Fibroblast of villous mesenchyme (primary cell): ENCODE measurements at places on chromosomes 7 and 10. TPM values are rescaled to one million over a fixed set of nuclear protein-coding genes. Genes with fewer than 3 reads are reported as not detected.

DNA sequence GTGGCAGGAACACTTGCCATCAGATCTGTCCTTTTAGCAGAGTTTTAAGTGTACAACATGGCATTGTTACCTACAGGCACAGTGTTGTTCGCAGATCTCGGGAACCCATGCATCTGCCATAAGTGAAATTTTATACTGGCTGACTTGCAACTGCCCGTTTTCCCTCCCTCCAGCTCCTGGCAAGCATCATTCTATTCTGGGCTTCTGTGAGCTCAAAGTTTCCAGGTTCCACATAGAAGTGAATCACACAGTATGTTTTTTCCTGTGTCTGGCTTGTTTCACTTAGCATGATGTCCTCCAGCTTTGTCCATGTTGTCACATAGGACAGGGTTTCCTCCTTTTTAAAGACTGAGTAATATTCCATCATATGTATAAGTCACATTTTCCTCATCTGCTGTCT, 56.6 kb downstream of the C10orf143 start:
- DNase-seq, result no peak

DNA sequence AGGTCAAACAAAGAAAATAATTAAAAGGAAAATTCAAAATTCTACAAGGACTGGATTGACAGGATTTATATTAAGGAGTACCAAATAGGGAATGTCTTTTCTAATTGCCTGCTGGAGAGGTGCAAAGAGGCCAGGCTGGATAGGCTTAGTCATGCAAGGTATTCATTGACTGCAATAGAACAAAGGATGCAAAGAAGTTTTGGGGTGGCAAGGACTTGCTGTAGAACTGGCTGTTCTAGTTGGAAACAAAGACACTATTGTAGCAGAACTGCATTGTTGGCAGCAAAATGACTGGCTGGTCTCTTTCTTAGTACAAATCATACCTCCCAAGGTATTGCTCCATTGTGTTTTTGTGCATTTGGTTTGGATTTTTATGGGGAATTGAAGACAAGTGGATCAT, 10.1 kb downstream of the ITGB8 start:
- DNase-seq, result no peak

- no peak for DNase-seq
These were observed 243.6 kb upstream of the RHOBTB1 start for GRCh38 chr10:61187601-61188000.

- no peak for DNase-seq
These were observed 26.7 kb downstream of the DDC start for GRCh38 chr7:50538478-50538877.

DNA sequence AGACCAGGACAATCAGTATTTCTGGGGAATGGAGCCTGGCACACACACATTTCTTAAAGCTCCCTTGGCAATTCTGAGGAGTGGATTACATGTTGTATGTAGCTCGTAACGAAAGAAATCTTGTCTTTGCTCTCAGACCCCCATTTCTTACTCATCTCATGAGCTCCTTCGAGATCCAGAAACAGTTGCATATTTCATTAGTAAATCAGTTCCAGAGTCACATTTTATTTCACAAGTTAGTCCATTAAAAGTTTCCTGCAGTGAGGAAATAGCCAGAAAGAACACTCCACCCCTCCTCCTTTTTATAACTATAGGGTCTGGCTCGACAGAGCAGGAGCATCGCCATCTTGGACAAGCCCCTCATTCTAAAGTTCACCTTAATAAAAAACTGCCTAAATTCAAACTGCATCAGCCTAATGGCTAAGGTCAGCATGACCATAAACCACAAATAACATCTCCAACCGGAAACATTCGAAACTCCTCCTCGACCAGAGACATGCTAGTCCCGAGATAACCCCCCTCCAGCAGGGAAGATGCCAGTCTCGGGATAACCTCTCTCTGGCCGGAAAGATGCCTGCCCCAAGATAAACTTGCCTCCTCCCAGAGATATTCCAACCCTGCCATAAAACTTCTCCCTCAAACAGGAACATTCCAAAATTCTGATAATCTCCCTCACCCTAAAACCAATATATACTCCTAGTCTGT, 7.4 kb downstream of the EGFR start:
- DNase-seq, result peak; percentile 60

DNA sequence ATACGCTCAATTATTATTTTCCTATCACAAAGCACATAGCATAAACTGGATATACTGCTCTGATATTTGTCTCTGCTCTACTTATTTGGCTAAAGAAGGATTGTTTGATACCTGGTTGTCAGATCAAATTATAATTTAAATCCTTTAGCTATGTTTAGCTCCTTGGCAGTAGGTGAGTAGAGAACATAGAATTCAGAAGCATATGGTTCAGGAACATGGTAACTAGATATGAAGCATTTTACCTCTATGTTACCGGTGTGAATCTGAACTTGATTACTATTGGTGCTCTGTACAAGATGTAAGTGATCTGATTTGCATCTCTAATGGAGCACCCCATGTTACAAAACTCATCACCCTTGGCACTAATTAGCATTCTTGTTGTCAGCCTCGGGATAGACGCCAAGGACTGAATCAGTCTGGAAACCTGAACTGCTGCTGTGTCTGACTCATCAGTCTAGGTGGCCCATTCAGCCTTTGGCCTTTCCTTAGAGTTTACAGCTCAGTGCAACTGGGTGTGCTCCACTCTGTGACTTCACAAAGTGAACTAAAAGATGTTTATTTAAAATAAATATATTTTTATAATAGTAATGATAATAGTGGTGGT, 12.3 kb upstream of the MYPN start:
- DNase-seq, result peak; percentile 91

- DNase-seq, result peak; percentile 87
These were observed 325.8 kb upstream of the ZMIZ1 start for GRCh38 chr10:78742730-78743615.

GRCh38 chr7:28926871-28927597, 31.1 kb downstream of the TRIL start:
- DNase-seq, result peak; percentile 91

DNA sequence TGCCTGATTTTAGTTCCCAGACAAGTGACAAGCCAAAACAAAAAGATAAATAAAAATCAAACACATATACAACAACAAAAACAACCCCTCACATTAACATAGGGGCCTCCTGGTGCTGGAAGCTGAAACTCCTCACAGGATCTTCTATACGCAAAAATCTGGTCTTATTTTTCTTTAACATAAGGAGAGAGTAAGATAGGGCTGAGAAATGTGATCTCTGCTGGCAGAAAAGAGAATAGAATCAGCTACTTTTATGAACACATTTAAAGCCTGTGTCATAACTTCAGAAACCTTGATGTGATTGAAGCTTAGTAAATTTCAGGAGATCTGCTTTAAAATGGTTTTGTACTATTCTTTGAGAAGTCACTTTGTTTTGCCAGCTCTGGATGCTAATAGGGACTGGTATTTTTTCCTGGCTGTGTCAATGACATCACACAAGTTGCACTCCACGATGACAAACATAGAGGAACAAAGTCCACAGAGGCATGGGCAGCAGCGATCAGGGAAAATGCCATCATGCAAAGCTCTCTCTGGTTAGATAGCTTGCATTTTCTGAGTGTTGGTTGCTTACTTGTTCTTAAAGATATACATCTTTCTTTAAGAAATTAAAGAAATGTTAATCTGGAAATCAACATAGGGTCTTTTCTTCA, 176.6 kb upstream of the SP4 start:
- no peak for DNase-seq

DNA sequence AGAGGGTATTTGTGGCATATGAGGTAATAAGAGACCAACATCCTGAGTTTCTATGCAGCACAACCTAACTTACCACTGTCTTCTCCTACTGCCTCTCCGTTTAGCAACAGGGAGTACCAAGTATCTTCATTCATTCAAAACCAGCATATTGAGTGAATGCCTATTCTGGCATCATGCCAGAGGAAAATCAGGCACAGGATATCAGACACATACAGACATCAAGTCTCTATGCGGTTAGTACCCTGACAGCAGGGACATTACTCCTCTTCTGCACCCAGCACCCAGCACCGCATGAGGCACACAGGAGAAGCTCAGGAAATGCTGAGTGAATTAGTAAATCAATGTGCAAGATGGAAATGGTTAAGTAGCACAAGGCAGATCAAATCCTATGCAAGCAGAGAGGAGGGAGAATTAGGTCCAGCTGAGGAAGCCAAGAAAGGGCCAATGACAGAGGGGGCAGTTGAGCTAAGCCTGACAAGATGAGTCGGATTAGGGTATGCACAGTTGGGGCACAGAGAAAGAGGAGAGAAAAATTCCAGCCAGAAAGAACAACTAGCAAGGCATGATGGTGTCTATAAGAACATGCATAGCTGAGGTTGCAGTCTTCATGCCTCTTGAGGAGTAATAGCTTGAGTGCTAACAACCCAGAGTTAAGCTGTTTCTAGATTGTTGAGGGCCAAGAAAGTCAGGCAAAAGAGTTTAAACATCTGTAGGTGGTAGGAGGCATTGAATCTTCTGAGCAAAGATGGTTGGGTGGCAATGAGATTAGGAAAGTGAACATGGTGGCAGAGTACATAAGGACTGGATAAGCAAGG, 146.0 kb downstream of the PLXNA4 start:
- DNase-seq, result no peak

DNA sequence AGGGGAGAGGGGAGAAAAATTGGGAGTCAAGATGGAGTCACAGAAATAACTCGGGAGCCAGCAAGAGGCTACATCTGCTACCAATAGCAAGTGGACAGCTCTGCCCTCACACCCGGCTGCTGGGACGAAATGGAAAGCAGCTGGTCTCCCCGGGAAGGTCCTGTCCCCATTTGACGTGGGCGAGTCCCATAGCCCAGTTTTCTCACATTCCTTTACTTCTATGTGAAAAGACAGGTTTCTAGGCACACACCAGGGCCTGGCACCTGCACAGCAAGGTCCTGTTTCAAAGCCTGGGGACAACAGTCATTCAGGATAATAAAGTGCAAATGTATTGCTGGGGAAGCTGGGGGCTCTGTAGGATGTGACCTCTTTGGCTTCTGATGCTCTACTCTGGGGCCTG, 162.6 kb downstream of the OAT start:
- no peak for DNase-seq

GRCh38 chr7:3028071-3028757, 15.5 kb downstream of the CARD11 start:
- DNase-seq, result peak; percentile 30

- DNase-seq, result no peak
These were observed 11.1 kb downstream of the CAMK2G start for GRCh38 chr10:73863039-73863817.

DNA sequence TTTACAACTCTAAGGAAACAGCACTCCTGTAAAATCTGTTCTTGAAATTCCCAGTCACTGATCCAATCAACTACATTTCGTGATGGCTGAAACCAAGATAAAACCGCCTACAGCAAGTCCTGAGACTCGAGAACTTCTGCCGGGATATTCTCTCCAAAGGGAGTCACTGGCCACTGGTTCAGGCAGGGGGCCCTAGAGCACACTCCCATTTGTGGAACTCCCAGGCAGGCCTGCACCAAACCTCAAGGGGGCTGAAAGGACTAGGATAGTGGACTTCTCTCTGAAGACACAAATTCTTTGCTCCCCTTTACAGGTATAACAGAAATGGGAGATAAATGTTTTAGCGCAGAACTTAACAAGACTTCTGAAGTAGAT, 16.3 kb downstream of the CYTH3 start:
- DNase-seq, result no peak

DENND2A gene
- 25.5 and 26.7 TPM in 2 replicates for total RNA-seq

SEMA3C gene
- total RNA-seq, result 101 and 136 TPM in 2 replicates

SPDYE2 gene
- not detected in 2 replicates for total RNA-seq

ANKRD1 gene
- 13.5 and 16.4 TPM in 2 replicates for total RNA-seq

EN2 gene
- total RNA-seq, result under 0.01 TPM in 1 of 2 replicates, not detected in the other

GRID2IP gene
- not detected in 2 replicates for total RNA-seq

AS3MT gene
- 5.2 and 5.5 TPM in 2 replicates for total RNA-seq

SLC26A5 gene
- total RNA-seq, result not detected in 2 replicates
